ENCODE measurements at places on chromosomes 2 and 18. TPM values are rescaled to one million over a fixed set of nuclear protein-coding genes. Genes with fewer than 3 reads are reported as not detected.

The BCL2 gene
- polyA plus RNA-seq = 39.7 TPM

DNA sequence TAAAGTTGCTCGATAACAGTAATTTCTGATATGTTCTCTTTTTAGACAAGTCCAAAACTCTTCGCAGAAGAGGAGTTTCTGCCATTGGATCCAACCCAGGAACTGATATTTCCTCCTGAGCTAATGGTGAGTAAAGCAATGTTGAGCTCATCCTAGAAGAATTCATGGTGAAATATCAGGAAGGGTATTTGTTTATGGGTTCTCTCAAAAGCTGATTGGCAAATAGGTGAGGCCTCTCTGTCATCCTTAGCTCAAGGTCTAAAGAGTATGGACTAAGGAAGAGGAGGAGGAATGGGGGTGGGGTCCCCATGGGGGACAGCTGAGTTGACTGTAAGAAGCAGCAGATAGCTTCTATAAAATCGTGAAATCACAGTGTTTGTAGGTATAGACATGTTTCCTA is 18.2 kb downstream of the AOX1 start:
- DNase-seq = no peak

The CCL20 gene
- polyA plus RNA-seq = not detected

DNA sequence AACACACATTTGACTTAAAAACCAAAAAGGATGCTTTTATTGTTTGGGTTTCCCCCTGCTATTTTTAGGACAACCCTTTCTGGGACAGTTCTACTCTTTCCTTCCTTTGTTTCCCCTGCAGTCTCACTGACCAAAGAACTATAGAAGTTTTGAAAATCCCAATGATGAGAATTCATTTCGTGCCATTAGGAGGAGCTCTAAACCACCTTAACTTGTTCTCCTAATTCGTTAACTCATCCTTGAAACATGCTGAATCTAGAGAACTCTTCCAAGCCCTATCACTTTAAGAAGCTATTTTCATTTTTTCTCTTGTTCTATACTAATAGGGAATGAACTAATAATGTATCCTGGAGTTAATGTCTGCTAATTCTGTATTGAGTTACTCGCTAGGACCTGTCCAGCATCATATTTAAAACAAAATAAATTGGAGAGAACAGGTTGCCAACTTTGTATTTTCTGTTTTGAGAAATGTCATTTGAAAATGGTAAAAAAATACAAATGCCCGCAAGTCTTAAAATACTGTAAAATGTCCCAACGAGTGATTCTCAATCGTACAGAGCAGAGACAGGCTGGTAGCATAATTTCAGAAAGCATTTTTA is 62.9 kb downstream of the AFTPH start:
- DNase-seq = peak; percentile 35

DNA sequence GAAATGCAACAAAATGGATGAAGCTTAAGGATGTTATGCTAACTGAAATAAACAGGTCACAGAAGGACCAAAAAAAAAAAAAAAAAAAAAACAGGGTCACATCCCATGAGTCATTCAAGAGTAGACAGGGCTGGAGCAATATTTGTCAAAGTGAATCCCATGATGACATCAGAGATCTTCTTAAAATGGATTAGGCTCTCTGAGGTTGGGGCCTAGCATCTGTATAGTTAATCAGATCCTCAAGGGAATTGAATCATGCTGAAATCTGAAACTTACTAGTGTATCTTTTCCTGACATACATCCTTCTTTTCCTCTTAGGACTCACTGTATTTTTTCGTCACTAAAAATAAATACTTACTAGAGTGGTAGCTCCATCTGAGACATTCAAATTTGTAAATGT is 380.6 kb upstream of the NXPH2 start:
- no peak for DNase-seq

The GIGYF2 gene
- polyA plus RNA-seq = 18.1 TPM

Data from naive B cell (primary cell).